ENCODE measurements at places on chromosomes 1 and 21. TPM values are rescaled to one million over a fixed set of nuclear protein-coding genes. Genes with fewer than 3 reads are reported as not detected.

Gene BMP8B
- 0.67 TPM for total RNA-seq

Gene GBP1
- 160 TPM for total RNA-seq

Gene GPR61
- total RNA-seq: 0.39 TPM

Gene GNG12
- total RNA-seq: not detected

Measured in activated naive CD8-positive, alpha-beta T cell treated with anti-CD3 and anti-CD28 coated beads, Interleukin-2, amount 10 ng/mL, durations not matched to agents 7 days and 5 days (primary cell).